Activated CD4-positive, alpha-beta T cell treated with anti-CD3 and anti-CD28 coated beads, Interleukin-2, amount 50 U/mL, for 4 hours (primary cell): ENCODE measurements at places on chromosomes 3 and 15.

- DNase-seq: no peak
Observed at GRCh38 chr3:55364421-55364820, 122.7 kb downstream of the WNT5A start.

DNA sequence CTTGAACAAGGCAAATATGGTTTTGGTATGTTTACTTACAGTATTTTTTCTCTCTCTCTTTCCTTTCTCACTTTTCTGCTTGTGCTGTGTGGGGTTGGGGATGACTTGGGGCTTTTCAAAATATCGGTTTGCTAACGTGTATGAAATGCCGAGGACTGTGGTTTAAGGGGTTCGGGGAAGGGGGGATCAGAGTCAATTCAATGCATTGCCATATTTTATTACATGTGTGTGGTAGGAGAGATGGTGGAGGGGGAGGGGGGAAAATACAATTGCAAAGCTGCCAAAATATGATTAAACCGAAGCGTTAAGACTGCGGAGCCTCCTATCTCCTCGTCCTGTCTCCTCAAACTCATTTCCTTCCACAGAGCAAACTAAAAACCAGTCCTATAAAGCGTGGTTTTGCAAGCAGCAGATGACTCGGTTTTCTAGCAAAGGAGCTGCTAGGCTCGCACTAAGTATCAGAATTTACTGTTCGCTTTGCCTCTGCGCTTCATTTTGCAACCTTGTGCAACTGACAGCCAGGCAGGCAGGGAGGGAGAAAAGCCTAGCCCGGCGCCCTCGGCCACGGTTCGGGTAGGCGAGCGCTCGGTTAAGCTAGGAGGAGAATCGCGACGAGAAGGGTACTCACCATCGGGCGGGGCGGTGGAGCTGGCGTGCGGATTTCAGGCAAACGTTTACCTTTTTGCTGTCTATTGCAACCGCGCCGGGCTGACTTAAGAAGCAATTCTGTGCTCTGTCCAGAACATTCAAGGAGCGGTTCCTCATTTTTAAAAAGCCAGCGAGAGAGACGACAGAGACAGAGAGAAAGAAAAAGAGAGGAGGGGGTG is 4.0 kb upstream of the NR2F2 start:
- DNase-seq: no peak

- DNase-seq: no peak
Observed at GRCh38 chr3:102059145-102059943, 210.0 kb downstream of the NFKBIZ start.

- no peak for DNase-seq
Observed at GRCh38 chr3:13025090-13025489, 48.1 kb downstream of the IQSEC1 start.

DNA sequence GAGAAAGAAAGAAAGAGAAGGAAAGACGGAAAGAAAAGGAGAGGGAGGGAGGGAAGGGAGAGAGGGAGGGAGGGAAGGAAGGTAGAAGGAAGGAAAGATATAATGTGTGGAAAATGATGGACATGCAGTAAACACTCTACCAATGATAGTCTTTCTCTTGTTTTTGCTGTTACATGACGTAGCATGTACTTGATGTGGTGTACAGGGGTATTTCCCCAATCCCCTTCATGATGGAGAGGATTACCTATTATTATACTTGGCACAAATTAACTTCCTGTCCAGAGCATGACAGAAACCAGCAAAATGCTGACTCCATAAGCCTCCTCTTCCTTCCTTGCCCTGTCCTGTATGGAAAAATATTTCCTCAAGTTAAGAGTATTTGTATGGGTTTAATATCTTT is 124.4 kb downstream of the B3GALNT1 start:
- DNase-seq: no peak

DNA sequence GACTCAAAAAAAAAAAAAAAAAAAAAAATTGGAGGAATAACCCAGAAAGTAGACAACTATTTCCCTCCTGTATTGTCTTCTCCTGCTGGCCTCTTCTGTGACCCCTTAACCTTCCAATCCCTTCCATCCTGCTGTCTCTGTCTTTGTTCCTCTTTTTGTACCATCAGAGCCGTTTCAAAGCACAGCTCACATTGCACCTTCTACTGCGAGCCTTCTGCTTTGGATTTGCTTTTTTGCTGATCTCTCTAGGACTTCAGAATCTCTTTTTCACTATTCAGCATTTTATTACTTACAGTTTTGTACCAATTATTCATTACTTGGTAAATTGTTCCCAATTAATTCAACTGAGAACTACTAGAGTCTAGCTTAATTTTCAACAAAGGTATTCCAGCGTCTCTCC is 284.0 kb upstream of the TBL1XR1 start:
- DNase-seq: no peak

- DNase-seq: no peak
Observed at GRCh38 chr3:76685858-76686257, 354.0 kb upstream of the ROBO2 start.

GRCh38 chr3:14235912-14236295 is 57.3 kb downstream of the LSM3 start:
- no peak for DNase-seq

DNA sequence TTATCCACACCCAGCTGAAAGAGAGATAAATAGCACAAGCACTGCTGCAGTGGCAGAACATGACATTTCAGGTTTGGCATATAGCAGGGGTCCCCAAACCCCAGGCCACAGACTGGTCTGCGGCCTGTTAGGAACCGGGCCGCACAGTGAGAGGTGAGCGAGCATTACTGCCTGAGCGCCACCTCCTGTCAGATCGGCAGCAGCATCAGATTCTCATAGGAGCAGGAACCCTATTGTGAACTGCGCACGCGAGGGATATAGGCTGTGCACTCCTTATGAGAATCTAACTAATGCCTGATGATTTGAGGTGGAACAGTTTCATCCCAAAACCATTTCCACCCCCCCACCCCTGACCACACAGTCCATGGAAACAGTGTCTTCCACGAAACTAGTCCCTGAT is 54.6 kb downstream of the CCR4 start:
- DNase-seq: no peak

- DNase-seq: no peak
Observed at GRCh38 chr3:53974324-53974723, 82.7 kb upstream of the SELENOK start.

GRCh38 chr3:156334841-156335545 is 214.6 kb downstream of the KCNAB1 start:
- no peak for DNase-seq

- no peak for DNase-seq
Observed at GRCh38 chr15:52224211-52224610, 33.0 kb upstream of the GNB5 start.

- DNase-seq: peak; percentile 57
Observed at GRCh38 chr3:187066228-187066995, 72.9 kb downstream of the RPL39L start.

DNA sequence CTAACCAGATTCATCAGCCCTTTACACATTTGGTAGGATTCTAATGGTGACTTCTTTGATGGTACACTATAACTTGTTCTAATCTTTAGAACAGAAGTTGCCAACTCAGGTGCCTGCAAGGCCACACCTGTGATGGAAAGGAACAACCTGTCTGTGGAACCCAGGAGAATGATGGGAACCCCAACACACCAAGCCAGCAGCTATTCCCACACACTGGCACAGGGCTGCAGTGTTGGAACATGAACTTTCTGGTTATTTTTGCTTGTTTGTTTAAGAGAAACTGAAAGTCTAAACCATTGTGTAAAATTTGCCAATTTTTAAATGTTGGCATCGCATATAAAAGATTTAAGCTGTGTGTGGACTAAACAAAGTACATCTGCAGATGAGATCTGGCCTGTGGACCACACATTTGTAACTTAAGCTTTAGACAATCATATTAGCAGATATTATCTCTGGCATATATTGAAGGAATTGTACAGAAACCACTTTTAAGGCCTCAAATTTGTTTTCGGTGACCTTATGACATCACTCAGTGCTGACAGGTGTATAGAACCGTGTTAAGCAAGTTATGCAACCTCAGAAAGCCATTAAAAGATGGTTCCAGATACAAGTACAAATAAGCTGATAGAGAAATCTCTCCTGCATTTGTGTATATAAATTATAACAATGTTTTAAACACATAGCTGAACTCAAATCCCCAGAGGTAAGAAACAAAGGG is 242.9 kb downstream of the SLC9A9 start:
- no peak for DNase-seq

- no peak for DNase-seq
Observed at GRCh38 chr3:64266983-64267382, 41.7 kb upstream of the PRICKLE2 start.

DNA sequence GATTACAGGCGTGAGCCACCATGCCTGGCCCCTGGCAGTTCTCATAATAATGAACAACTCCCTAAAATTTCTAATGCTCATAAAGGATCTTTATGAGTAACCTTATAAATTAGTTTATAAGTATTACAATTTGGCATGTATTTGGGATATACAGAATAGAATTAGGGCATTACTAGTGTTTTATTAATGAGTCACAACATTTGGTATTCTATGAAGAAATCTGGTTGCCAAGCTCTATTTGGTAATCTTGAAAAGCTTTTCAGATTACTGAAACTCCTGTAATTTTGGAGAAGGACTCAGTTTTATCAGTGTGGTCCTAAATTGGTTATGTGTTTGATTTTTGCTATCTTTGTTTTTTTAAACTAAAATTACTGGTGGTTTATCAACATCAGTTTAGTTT is 45.8 kb downstream of the TM6SF1 start:
- no peak for DNase-seq

DNA sequence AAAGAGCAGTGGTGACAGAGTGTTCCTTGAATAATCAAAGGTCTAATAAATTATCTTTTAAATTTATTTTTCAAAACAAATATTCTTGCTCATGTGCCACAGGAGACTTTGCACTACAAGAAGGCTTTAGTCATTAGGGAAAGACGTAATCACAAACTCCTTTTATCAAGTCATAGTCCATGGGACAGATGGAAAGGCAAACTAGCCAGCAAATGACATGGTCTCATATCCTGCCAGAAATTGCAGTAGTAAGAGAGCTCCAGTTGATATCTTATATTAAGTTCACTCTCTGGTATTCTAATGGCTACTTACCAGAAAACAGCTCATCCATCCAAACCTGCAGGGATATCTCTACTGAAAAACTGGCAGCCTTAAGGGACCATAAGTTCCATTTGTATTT is 225.0 kb upstream of the TP63 start:
- DNase-seq: no peak

GRCh38 chr3:18443665-18444594 is 18.8 kb upstream of the SATB1 start:
- DNase-seq: no peak

DNA sequence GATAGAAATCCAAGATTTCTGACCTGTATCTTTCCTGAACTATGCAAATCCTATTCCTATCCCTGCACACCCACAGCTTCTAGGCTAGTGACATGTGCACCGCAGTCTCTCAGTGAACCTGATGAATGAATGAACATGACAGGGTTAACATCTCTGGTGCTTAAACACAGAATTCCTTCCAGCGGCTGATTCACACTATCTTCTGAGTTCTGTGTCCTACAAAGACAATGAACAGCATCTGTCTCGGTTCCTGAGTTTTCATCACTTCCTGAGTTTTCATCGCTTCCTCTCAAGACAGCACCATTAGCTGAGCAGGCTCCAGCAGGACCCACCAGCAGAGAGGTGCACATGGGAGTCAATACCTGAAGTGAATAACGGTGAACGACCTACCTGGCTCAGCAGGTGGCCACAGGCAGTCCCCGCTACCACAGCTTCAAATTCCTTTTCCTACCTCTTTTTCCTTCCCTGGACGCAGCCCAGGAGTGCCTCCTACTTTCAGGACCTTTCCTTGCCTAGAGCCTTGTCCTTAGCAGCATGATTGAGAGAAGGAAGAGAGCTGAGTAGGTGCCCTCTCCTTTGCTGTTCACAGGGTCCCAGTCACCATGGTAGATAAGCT is 113.5 kb downstream of the IGF2BP2 start:
- DNase-seq: no peak

- DNase-seq: no peak
Observed at GRCh38 chr3:134328846-134329245, 45.4 kb downstream of the AMOTL2 start.

DNA sequence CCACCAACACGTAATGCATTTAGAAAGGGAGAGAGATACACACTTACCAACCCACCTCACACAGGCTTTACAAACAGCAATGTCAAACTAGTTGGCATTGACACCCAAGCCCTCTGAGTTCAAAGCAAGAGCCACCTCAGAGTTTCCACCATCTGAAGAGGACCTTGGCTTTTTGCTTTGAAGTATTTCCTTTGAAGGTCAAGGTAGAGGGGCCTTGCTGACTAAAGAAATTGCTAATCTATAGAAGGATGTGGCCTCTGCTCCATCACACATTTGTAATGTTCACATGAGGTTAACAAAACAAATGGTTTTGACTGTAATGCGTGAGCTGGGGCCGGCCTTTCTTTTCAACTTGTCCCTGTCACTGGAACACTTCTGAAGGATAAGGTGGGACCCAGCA is 117.7 kb downstream of the POLR2M start:
- no peak for DNase-seq

DNA sequence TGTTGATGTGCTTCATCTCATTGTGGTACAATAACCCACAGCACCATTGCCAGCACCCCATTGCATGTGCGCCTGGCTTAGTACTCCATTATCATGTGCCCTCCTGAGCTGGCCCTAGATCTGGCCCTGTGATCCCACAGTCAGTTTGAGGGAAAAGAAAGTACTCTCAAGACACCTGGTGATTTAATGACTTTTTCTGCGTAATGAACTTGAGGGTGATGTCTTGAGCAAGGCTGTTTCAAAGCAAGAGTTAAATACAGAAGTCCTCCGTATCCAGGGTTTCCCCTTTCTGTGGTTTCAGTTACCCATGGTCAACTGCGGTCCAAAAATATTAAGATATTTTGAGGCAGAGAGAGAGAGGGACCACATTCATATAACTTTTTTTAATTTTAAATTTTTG is 16.3 kb downstream of the C3orf20 start:
- no peak for DNase-seq

DNA sequence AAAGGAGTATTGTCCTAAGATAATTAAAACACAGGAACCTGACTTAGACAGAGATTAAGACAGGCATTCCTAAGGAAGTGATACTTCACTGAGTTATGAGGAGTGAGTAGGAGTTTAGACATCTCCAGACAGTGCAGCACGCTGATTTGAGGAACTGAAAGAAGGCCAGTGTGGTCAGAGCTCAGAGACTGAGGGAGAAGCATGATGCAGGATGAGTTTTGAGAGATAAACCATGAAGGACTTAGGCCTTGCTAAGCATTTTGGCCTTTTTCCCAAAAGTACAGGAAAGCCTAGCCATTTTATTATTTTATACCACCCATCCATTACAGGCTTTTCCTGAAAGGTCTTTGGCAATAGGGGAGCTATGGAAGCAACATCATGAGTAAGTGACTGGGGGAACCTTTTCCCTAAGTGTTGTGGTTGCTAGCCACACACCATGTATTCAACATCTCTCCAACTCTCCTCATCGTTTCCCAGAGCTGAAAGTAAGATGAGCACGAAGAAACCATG is 375.6 kb upstream of the TPRG1 start:
- DNase-seq: no peak

DNA sequence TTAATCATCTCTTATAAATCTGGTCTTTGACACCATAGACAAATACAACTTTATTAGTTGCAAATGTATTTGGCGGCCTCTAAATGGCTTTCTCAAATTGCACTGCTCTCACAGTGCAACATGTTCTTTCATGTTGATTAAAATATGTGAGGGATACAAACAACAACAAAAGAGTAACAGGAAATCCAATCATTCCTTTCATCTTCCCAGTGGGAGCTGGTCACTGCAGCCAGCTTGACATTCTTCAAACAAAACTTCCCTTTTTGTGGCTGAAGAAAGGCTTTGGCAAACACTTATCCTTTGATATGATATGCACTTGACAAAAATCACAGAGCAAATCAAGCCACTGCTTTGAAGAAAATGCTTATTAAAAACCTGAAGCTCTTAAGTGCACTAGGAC is 973.6 kb downstream of the EPHA3 start:
- no peak for DNase-seq

- DNase-seq: no peak
Observed at GRCh38 chr3:88231207-88231606, 81.4 kb downstream of the C3orf38 start.
